Smooth muscle cell of the brain vasculature (primary cell): ENCODE measurements at places on chromosomes 16 and 17.

DNA sequence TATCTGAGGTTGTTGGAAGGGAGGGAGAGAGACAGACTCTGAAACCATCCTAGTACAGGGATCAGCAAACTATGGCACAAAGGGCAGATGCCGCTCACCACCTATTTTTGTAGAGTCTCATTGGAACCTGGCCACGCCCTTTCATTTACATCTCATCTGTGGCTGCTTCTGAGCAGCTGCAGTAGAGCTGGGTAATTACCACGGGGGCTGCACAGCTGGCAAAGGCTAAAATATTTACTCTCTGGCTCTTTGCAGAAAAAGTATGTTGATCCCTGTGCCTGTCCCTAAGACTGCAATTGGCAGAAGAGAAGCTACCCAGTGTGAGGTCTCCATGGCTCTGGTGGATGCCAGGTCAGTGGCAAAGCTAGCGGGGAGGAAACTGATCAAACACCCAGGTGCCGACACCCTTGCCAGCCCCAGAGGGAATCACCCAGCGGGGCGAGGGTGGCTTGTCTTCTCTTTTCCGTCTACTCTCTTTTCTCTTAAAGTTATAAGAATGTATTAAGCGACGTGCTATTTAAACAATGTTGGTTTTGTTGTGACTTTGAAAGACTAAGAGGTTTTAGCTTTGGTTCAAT, 14.0 kb downstream of the CEP295NL start:
- no peak for DNase-seq

GRCh38 chr16:15466886-15467781, 32.7 kb downstream of the BMERB1 start:
- no peak for DNase-seq

DNA sequence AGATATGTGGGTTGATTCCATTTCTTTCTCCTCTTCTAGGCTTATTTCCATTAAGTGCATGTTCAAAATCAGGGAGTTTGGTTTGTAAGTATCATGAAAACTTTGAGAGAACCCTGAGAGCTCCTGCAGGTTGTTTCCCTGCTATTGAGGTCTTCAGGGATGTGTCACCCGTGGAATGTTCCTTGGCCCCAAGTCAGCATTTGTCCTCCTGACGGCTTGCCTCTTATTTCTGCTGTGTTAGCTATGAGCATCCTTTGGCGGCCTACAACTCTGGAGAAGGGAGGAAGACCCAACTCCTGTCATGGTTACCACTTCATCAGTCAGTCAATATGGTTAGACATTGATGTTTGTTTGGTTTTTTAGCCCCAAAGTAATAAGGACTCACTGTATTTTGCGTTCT, 180.8 kb downstream of the FTO start:
- DNase-seq, result no peak

DNA sequence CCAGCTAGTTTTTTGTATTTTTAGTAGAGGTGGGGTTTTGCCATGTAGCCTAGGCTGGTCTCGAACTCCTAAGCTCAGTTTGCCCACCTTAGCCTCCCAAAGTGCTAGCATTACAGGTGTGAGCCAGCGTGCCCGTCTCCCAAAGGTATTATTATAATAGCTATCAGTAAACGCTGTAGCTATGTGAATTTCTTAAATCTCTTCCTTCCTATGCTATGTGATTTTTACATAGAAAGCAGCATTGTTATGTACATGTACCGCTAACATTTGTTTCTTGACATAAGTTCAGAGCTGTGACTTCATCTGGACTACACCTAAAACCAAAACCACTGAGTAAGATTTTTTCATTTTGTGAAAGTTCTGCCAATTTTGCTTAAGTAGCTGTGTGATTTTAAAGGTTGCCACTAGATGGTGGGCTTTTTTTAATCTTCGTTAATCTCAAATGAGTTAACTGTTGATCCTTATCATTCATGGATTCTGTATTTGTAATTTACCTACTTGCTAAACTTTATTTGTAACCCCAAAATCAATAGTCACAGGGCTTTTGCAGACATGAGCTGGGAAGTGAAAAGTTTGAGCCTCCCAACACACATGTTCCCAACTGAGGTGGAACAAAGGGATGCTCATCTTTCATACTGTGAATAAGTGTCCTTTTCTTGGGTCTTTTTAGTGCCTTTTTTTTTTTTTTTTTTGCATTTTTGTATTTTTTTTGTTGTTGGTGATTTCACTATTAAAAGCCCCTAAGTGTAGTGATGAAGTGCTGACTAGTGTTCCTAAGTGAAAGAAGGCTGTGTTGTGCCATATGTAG, 21.9 kb downstream of the PRKAR1A start:
- no peak for DNase-seq

GRCh38 chr16:67250045-67250327, 1.2 kb downstream of the SLC9A5 start:
- DNase-seq, result no peak

- DNase-seq, result no peak
Measured at GRCh38 chr17:27888067-27888466, 5.1 kb downstream of the LYRM9 start.

- DNase-seq, result no peak
Measured at GRCh38 chr17:2259769-2260536, 43.6 kb downstream of the SMG6 start.

DNA sequence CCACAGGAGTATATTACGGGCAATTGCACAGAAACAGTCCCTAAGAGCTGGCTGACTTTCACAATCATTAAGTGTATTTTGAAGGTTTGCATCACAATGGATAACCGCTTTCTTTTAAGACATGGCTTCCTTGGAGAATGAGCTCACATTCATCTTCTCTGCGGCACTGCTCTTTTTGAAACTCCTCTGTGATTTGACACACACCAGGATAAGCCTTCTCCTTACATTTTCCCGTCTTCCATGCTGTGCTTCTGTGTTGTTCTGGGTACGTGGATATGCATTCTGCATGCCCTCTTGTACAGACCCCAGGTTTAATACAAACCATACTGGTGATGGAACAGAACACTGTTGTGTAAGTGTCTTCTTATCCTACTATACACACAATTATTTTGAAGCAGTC, 89.5 kb upstream of the METRNL start:
- no peak for DNase-seq

- DNase-seq, result no peak
Measured at GRCh38 chr17:36829676-36830075, 107.6 kb upstream of the LHX1 start.

DNA sequence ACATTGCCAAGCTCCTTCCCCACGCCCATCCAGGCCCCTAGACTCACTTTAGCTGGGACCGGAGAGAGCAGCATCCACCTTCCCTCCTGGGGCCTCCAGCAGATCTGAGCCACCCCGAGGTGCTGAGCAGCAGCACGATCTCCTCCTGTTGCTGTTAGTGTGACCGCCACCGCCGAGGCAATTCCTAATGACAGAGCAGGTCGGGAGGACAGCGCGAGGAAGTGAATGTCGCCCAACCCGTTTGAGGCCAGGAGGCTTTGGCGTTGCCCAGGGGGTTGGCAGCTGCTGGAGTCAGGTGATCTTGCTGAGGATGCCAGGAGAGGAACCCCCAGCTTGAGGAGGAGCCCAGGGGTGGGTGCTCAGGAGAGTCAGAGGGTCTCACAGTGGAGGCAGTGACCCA, at the start of gene RNF222:
Gene RNF222, minus strand, starts transcription at position 192 of the 400 bp plus-strand sequence. CDS start 4,366 bp downstream, outside the sequence.
- no peak for DNase-seq

DNA sequence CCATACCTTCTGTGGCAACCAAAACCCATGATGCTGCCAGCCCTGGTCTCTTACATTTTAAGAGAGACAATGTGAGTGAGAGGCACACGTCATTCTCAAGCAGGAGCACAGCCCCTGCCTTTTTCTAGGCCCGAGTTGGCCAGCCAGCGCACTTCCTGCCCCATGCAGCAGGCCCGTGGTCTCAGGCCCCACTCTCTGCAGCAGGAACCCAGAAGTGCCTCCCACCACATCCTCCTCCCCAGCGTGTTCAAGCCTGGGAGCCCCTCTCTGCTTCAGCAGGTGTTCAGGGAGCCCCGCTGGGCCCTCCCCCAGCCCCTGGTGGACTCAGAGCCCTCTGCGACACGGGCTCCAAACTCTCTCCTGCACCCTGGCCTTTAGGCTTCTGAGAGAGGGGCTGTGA, 30.5 kb downstream of the ITGAE start:
- DNase-seq, result no peak

DNA sequence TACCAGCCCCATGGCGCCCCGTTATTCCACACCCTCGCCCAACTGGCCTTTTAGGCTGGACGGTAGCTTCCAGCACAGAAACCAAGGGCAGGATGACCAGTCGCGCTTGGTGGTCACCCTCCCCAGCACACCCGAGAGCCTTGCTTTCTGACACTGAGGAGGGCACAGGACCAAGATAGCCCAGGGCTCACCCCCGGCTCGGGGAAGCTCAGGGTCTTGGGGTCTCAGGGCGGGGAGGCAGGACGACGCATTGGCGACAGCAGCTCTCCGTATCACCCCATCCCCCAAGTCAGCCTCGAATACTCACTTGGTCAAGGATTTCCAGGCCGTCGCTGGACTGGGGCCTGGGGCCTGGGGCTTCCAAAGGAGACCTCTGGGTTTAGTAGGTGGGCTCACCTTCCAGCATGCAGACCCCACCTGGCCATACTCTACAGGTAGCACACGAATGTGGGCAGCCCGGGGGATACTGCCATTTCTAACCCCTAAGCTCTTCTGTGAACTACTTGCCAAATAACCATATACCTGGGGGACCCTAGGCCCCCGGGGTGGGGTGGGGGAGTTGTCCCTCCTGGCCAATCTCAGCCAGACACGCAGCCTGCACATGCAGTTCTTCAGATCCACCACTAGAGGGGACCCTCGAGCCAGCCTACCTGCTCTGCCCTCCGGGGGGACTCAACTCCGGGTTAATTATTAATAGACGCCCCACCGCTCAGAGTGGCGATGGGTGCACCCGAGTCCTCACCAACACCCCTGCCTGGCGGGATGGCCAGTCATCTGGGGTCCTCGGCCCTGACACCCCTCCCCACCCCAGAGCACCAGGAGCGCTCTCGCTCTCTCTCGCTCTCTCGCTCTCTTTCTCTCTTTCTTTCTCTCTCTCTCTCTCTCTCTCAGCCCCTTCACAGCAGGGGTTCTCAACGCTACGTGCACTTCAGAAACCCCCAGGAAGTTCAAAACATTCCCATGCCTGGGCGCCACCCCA, 30.0 kb downstream of the TBC1D16 start:
- DNase-seq, result no peak

DNA sequence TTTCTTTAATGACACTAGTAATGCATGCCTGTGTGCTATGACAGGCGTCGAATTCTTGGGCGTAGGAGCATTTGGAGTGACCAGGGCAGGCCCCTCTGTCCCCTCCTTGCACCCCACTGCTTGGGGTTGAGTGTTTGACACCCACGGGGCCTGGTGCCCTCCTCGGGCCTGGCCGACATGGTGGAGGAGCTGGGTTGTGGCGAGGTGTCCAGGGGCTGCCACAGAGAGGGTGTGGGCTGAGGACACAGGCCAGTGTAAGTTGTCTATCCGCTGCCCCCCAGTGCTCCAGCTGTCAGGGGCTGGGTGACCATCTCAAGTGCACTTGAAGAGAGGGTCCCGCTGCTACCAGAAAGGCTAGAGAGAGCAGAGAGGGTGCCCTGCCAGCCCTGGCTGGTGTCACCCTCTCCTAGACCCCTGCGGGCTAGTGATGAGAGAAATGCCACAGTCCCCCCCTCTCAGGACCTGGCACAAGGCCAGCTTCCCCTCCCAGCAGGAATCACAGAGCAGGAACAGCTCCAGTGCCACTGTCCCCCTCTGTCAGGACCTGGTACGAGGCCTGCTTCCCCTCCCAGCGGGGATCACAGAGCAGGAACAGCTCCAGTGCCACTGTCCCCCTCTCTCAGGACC, 30.5 kb downstream of the MGRN1 start:
- DNase-seq, result no peak

- no peak for DNase-seq
Measured at GRCh38 chr17:58385359-58385899, 31.9 kb downstream of the RNF43 start.

DNA sequence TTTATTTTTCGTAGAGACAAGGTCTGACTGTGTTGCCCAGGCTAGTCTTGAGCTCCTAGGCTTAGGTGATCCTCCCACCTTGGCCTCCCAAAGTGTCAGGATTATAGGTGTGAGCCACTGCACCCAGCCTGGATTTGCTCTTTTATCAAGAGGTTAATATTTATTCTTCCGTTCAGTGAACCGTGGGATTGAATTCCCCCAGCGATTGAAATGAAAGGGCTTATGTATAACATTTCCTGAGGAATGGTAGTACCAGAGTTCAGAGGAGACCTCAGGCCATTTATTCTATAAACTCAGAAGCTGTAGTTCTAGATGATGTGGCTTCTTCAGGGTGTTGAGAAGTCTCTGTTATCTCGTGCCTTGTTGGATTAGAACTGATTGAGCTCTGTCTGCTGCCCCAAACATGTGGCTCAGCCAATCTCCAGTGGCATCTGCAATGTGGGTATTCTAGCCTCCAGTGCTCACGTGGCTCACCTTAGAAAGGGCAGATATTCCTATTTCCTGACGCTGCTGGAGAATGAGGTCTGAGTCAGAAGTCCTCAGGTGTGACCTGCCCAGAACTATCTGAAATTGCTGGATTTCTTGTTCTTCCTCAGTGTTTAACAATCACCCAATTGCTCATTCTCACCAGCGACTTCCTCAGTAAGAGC, 22.5 kb downstream of the HMOX2 start:
- no peak for DNase-seq

DNA sequence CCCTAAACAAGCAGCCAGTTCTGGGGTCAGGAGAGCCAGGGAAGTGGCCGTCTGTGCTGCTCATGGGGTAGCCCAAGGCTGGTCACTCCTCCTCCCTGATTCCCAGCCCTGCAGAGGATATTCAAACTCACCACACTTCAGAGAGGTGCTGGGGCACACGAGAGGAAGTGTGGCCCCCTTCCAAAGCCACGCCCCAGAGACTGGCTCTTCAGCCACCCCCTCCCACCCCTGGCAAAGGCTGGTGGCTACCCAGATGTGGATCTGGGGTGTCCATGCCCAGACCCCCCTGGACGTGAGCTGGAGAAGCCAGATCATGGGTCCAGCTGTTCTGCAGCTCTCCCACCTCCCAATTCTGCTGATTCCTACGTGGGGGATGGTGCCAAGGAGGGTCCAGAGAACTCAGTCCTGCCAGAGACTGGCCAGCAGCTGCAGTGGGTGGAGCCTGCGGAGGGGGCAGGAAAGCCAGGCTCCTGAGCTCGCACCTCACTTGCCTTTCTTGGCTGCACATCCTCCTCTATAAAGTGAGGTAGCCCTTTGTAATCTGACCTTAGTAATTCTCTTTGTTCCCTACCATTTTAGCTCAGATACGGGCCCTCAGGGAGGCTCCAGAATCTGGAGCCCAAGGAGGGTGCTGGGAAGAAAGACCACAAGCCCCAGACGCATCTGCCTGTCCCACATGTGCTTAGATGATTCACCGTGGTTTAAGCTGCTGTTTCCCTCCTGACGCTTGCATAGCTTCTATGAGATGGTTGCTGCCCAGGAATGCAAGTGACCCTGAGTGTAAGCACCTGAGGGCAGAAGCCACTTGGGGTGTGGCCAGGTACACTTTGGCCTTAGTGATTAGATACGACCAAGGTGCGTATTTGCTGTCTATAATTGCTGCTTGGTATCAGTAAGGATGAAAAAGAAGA, 15.3 kb downstream of the SDK2 start:
- no peak for DNase-seq

GRCh38 chr16:48099455-48099854, 56.3 kb downstream of the ABCC12 start:
- no peak for DNase-seq
